Colonic mucosa (tissue), 4 donors: ENCODE measurements at places on chromosomes 2 and 18.

DNA sequence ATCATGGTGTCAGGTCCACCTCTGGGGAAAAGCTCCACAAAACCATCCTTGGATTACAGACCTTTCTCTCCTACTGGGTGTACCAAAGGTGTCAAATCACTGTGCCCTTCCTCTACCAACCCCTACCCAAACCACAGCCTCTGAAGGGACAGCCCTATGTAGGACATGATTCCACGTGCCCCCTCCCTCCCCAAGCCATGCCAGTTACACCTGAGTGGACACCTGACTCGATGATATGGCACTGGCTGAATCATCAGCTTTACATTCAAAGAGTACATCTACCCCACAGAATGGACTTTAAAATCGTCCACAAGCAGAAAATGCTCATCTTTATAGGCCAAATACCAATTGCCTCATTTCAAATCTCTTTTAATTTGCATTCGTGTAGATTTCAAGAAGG lies 26.0 kb downstream of the TRABD2A start:
- DNase-seq = no peak

DNA sequence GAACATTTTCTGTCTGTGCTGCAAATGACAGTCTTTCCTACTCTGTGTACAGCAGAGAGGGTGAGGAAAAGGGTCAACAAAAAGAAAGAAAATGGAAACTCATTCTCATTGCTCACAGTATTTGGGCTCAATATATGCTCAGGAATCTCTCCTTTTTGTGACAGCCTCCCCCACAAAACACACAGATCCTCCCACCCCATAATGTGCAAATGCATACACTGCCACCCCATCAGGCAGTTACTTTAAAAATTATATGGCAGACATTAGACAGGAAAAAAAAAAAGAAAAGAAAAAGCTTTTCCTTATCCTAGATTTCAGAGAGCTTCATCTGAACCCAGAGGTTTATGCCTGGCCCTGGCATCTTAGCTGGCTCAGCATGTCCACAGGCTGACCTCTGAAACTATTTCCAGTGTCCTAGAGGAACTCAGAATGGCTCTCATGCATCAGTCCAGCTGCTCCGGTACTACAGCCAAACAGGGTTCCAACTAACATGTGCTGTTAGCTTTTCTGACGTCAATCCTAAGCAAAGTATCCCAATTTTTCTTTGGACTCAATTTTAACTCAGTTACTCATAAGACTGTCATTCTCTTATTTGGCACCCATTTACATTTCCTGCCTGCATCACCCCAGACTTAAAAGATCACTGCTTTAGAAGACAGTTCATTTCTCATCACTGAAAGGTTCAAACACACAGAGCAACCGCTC lies 105.9 kb downstream of the RBMS1 start:
- peak; percentile 42 for DNase-seq

DNA sequence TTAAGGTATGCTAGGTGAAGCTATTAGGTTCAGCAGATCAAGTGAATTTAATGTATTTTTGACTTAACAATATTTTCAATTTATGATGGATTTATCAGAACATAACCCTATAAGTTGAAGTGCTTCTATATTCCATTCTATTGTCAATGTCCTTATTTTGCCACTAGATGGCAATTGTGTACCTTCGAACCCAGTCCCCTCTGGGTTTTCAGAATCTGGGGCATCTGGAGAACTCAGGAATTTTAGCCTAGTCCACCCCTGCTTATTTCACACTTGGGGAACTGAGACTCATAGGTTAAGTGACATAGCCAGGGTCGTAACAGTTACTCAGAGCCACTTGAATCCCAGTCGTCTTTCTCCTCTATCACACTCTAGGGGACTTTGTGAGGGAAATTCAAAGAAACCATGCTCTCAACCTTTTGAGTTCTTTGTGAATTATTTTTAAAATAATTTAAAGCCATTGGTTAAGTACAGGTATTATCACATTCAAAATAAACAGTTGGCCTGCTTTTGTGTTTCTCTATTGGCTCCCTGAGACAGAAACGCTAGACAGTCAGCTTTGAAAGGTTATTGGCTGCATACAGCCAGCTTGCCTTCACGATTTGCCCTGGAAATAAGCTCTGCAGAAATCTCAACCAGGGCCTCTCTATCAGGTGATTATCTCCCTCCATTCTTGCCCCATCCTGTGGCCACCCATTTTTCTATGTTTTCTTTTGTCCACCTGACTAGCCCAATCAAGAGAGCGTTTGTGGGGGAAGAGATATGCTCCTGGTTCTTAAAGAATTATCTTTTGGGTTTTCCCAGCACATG lies 145.0 kb downstream of the TTC27 start:
- DNase-seq = no peak

DNA sequence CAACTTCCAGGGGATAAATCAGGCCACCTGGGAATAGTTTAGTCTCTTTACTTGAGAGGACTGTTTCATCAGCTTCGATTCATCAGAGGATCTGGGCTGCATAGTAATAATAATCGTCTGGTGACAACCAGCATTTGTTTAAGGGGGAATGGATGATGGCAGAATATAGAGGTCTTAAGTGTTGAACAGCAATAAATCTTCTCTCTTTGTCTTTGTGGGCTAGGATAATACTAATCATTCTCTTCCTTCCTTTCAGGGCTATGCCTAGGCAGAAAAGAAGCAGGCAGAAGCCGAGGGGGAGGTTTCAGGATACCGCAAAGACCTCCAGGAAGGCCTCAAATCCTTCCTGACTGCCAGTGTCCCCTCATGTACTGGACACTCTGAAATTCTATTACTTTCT lies 150.4 kb upstream of the GAREM1 start:
- DNase-seq = no peak

DNA sequence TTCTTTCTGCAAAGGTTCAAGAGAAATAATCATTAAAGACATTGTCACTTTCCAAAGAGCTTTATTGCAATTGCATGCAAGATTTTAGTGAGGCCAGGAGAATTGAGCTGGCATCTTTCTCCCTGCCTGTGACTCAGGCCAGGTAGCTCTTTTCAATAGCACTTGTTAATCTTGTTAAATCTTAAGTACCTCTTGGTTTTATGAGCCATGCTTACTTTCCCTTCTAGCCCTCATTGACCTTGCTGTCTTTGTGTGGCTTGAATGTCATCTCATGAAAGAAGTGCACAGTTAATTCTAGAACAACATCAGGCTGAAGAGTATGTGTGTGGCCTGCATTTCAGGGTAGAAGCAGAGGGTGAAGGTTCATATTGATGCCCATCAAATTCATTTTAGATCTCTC lies 14.8 kb upstream of the LGALSL start:
- no peak for DNase-seq

GRCh38 chr18:62999392-62999791 lies 284.1 kb downstream of the PHLPP1 start:
- DNase-seq = peak; percentile 38

DNA sequence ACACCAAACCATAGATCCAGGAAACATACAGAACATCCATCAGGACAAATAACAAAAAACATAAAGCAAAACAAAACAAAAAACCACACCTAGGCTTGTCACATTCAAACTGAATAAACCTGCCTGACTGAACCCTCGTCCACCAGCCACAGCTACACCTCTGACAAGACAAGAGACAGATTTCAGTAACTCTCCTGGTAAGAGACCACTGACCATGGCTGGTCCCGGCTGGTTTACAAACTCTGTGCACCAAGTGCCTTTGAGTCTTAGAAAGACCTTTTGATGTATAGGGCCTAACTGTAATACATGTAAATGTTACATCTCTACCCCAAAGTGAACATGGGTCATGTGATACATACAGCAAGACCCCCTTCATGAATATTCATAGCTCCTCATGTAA lies 4.8 kb upstream of the SLC66A2 start:
- DNase-seq = peak; percentile 18

- no peak for DNase-seq
Observed at GRCh38 chr2:118913131-118913802, 28.7 kb upstream of the MARCO start.

GRCh38 chr2:60745761-60746160 lies 10.3 kb upstream of the PAPOLG start:
- DNase-seq = no peak

- DNase-seq = no peak
Observed at GRCh38 chr2:230564805-230565779, 147.6 kb upstream of the CAB39 start.

GRCh38 chr2:208266553-208266893 lies 468 bp downstream of the PIKFYVE start:
- no peak for DNase-seq

DNA sequence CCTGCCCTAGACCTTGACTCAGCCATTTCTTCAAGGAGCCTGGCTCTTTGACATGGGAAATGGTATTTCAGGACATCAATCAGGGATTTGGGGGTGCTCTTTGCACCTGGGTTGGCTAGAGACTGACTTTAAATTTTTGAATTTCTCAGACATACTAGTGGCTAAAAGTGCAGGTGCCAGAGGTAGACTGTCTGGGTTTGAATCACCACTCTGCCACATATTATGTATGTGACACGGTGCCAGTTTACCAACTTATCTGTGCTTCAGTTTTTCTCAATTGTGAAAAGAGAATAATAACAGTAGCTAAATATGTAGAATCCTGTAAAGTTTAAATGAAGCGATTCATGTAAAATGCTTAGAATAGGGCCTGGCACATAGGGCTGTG lies 49.2 kb upstream of the RTN4 start:
- DNase-seq = no peak

- no peak for DNase-seq
Observed at GRCh38 chr18:35029770-35030169, 11.4 kb upstream of the MAPRE2 start.

GRCh38 chr2:212024040-212024439 lies 514.6 kb downstream of the ERBB4 start:
- no peak for DNase-seq

GRCh38 chr2:9675415-9676351 lies 44.9 kb upstream of the YWHAQ start:
- no peak for DNase-seq

DNA sequence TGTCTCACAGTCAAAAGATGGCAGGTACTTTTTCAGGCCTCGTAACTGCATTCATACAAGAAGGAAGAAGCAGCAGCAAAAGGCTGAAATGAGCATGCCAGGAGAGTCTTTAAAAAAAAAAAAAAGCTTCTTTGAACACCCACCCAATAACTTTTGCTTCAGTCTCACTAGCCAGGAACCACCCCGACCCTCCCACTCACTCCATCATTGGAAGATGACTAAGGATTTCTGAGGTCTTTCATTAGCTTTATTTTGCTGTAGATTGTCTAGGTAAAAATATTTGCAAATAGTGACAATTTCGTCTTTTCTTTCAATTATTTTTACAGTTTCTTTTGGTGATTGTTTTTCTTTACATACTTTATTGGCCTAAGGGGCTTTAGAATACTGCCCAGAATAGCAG lies 37.9 kb downstream of the RBBP8 start:
- no peak for DNase-seq

GRCh38 chr2:205531489-205532148 lies 150.7 kb upstream of the NRP2 start:
- no peak for DNase-seq

DNA sequence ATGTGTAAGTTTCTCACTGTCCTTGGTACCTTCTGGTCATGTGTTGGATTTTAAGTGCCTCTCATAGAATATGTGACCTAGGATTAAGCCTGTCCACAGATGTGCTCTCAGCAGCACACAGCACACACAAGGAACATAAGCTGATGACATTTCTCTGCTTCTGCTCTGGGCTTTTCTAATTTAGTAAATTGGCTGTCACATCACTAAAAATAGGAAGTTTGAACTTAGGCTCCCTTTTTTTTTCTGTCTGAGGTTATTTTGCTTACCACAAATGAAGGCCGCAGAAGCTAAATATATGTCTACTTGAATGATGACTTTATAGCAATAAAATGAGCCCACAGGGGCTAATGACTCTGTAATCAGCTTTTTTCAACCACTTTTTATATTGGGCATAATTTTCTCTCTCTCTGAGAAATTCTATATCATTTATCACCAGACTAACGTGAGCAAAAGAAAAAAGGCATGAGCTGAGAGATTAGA lies 150.2 kb upstream of the KLHL14 start:
- no peak for DNase-seq

GRCh38 chr18:7447318-7448028 lies 119.6 kb upstream of the PTPRM start:
- DNase-seq = no peak

DNA sequence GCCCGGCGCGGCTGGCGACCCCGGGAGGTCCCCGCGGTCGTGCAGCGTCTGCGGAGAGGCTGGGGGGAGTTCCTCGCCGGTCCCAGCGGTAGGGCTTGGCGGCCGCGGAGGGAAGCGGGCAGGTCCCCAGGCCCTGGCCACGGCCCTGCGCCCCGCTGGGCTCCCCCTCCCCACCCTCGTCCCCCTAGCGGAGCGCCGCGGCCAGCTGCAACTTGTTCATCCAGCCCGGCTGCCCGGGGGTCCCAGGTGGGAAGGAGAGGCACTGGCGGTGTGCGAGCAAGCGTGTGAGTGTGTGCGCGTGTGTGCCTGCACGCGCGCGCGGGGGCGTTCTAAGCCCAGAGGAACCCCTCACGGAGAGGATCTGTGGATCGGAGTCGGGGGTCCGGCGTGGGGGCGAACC lies 1.3 kb downstream of the PTPRM start:
- DNase-seq = peak; percentile 33

GRCh38 chr2:27652790-27653189 lies 10.6 kb downstream of the SUPT7L start:
- no peak for DNase-seq

- no peak for DNase-seq
Observed at GRCh38 chr2:52970642-52971041, 797.0 kb upstream of the CHAC2 start.

DNA sequence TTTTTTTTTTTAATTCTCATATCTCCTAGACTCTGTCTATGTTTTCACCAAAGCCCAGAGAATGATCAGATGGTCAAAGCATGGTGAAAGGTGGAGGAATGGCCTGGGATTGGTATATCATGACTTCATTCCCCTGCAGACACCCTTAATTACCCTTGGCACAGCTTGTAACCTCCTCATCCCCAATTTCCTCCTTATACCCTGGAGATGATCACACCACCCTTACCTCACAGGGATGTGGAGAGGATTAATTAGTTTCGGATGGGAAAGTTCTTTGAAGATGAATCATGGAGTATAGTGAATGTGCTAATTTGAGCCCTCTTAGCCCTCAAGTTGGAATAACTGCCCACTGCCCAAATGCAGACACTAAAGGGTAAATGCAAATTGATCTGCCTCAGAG lies 138.0 kb upstream of the LYPD6 start:
- no peak for DNase-seq

GRCh38 chr2:74081030-74081762 lies 66.5 kb downstream of the BOLA3 start:
- no peak for DNase-seq
